ENCODE measurements at places on chromosomes 11 and 22.

DNA sequence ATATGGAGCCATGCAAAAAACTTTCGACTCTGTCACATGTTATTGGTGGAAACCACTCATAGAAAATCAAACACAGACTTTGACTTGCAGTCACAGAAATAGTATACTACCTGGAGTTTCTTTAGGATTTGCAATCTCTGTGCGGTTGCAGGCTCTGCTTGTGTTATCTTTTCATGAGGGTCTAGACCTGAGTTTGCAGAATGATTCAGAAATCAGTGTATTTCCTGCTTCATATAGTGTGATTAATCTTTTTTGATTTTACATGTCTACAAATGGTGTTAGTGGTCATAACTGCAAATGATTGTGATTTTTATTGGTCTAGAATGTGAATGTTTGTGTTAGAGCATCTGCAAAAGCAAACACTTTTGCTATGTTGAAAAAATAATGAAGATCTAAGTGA, 690.2 kb downstream of the NTM start:
- DNase-seq = no peak

- no peak for DNase-seq
Measured at GRCh38 chr11:13874597-13874996, 87.9 kb upstream of the SPON1 start.

- no peak for DNase-seq
Measured at GRCh38 chr11:113241636-113242054, 72.7 kb upstream of the TTC12 start.

DNA sequence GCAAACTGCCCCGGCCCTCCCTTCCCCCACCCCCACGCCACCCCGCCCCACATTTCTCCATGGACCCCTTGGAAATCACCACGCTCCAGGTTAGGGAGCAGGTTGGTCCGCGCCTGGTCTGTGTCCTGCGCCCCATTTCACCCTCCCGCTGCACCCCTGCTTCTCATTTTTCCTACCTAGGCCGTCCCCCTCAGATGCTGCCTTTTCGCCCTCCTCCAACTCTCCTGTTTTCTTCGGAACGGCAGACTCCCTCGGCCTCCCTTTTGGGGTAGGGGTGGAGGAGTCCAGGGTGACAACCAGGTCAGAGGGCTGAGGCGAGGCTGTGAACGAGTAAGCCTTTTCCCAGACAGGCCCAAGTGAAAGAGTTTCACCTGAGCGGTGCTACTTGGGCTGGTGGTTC, 893 bp upstream of the SCN4B start:
- DNase-seq = no peak

- no peak for DNase-seq
Measured at GRCh38 chr22:47352920-47353700, 590.7 kb downstream of the TBC1D22A start.

DNA sequence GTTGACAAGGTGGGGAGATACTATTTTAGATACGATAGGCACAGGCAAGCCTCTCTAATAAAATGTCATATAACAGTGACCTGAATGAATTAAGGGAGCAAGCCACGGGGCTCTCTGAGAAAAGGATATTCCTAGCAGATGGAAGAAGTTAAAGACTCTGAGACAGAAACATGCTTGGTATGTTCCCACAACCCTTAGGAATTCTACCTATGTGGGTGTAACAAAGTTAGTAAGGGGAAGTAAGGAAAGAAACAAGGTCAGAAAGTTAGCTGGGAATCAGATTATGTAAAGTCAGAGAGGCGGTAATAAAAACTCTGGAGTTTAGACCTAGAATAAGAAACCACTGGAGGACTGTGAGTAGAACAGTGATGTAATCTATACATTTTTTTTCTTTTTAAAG, 59.7 kb upstream of the GDPD4 start:
- no peak for DNase-seq

- no peak for DNase-seq
Measured at GRCh38 chr11:134406264-134407185, 5.5 kb downstream of the B3GAT1 start.

DNA sequence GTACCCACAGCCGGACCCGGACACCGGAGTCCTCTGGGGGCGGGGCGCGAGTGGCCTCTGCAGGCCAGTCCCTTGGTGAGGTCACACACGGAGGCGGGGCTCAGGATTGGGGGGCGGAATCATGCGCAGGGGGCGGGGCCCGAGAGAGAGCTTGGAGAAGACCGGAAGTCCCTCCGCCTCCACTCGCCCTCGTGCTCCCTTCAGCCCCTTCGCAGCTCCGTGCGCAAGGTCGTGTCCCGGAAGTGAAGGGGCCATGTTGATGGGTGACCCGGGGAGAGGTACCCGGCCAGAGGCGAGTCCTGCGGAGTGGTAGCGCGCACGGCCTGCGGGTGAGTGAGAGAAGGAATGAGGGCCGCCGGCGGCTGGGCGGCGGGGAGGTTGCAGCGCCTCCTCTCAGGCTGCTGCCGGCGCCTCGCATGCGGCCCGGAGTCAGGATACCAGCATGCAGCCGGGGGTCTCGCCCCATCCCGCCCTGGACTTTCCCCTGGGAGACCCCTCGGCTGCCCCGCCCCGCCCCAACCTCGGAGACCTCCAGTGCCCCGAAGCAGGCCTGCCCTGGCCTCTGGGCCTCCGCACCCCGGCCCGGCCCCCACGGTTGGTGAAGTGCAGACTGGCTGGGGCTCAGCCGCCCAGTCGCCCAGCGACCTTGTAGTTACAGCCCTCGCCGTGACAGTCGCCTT, at the start of gene MIEF1:
Gene MIEF1 (plus strand): TSS at position 182 of the 680 bp plus-strand sequence. CDS start 9,005 bp downstream, outside the sequence.
- DNase-seq = peak; percentile 90

DNA sequence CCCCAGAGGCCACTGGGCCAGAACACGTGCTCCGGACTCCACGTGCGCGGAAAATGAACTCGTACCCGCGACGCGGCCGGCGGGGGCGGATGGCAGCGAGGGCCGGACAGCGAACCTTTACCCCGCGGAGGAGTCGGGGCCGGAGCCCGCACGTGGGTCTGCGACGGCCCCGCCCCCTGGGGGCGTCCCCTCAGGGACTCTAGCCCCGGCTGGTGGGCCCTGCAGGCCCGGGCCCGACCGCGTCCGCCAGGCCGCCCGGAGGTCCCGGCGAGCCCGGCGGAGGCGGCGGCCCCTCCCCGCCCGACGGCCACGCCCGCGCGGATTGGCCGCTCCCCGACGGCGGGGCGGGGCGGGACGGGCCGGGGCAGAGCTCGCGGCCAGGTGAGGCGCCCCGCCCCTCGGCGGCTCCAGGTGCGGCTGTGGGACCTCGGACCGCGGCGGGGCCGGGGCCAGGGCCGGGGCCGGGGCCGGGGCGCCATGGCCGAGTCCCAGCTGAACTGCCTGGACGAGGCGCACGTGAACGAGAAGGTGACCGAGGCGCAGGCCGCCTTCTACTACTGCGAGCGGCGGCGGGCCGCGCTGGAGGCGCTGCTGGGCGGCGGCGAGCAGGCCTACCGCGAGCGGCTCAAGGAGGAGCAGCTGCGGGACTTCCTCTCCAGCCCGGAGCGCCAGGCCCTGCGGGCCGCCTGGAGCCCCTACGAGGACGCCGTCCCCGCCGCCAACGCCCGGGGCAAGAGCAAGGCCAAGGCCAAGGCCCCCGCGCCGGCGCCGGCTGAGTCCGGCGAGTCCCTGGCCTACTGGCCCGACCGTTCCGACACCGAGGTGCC, at the start of gene FAM83F:
Gene FAM83F (plus strand): TSS at position 389 of the 827 bp plus-strand sequence. CDS start 89 bp downstream, at position 478.
- DNase-seq = peak; percentile 65

DNA sequence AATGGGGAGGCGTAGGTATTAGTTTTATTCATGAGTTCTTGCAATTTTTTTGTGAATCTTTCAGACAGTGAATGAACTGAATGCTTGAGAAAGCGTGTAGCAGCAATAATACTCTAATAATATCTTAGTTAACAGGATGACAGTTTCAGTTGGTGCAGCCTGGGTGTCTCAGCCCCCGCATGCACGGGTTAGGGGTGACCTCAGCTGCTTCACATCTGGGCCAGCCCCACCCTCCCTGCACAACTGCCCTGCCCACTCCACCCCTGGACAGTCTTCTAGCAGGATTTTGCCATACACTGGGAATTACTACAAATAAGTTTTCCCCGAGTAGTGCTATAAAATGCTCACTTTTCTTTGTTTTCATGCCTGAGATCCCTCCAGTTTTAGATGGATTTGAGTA, 83.2 kb downstream of the ST3GAL4 start:
- DNase-seq = no peak

- no peak for DNase-seq
Measured at GRCh38 chr22:28911777-28912669, 28.7 kb downstream of the ZNRF3 start.

GRCh38 chr11:72012897-72013721, 14.4 kb downstream of the IL18BP start:
- no peak for DNase-seq

GRCh38 chr22:31945971-31946680, 1.8 kb downstream of the YWHAH start:
- DNase-seq = no peak

DNA sequence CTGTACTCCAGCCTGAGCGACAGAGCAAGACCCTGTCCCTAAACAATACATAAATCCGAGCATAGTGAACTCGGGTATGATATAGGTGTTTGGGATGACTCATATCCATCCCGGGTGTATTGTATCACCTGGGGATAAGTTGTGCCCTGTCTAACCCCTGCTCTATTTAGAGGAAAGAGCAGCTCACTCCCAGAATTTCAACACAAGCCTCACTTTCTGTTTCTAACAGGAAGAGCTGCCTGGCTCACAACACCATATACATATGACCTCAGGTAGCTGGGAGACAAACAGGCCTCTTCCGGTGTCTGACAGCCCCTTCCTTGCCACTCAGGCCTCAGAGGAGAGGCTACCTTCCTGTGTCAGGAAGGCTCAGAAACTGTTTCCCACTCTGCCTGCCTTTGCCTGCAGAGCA, 9.9 kb upstream of the MICALL1 start:
- no peak for DNase-seq

DNA sequence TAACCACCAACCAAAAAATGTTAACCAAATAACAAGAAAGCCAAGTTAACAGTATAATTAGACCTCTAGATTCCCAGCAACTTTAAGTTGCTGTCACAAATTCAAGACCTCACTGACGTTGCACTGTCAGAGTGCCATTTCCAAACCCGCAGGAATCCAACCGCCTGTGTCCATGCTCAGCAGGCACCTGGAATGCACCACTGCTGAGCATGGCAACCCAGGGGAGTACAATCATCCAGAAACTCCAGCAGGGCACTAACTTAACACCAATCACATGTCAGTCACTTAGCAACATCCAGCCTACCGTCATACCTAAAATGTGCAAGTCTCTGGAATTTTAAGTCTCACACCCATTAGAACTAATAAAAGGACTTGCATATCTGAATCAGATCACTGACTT, 48.8 kb downstream of the SMCO4 start:
- no peak for DNase-seq

- peak; percentile 62 for DNase-seq
Measured at GRCh38 chr11:128610721-128611617, 23.6 kb upstream of the ETS1 start.

GRCh38 chr11:121257289-121257688, 35.3 kb upstream of the SC5D start:
- no peak for DNase-seq

- DNase-seq = no peak
Measured at GRCh38 chr22:43289531-43289963, 53.6 kb downstream of the SCUBE1 start.

DNA sequence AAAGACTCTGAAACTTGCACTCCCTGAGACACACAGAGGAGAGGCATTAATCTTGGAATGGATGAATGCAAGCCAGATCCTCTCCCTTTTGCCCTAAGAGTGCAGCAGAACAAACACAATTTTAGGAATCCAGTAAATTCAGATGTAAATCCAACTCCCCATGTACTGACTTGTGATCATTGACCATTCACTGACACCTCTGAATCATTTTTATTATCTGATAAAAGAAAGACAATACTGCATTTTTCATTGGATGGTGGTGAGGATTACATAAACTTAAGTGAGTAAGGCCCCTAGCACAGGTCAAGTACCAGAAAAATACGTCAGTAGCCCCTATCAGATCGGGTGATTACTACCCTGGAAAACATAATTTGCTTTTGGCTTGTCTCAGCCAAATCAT, 782.9 kb upstream of the API5 start:
- no peak for DNase-seq

Measured in activated naive CD4-positive, alpha-beta T cell treated with anti-CD3 and anti-CD28 coated beads, Interleukin-2, amount 50 U/mL, for 16 hours (primary cell).